NCI-H1105 (cell line): ENCODE measurements at places on chromosomes 3 and 15.

- no peak for DNase-seq
Measured at GRCh38 chr3:178500631-178501030, 35.6 kb upstream of the KCNMB2 start.

- no peak for DNase-seq
Measured at GRCh38 chr3:179236669-179237301, 14.1 kb downstream of the KCNMB3 start.

GRCh38 chr3:122957707-122958689 lies 69.6 kb downstream of the SEMA5B start:
- DNase-seq = no peak

GRCh38 chr15:94487635-94488034 lies 256.3 kb downstream of the MCTP2 start:
- no peak for DNase-seq

GRCh38 chr3:73148682-73149081 lies 87.2 kb downstream of the EBLN2 start:
- DNase-seq = no peak

- DNase-seq = no peak
Measured at GRCh38 chr15:74216949-74217348, 14.4 kb upstream of the STRA6 start.
